ENCODE measurements at places on chromosomes 11 and 22. TPM values are rescaled to one million over a fixed set of nuclear protein-coding genes. Genes with fewer than 3 reads are reported as not detected.

PITPNM1 gene
- 51.3 TPM for total RNA-seq

SOX6 gene
- total RNA-seq = not detected

GNG3 gene
- total RNA-seq = not detected

NAALAD2 gene
- not detected for total RNA-seq

SLC22A25 gene
- total RNA-seq = not detected

ALX4 gene
- not detected for total RNA-seq

CHRNA10 gene
- total RNA-seq = 3.3 TPM

DNA sequence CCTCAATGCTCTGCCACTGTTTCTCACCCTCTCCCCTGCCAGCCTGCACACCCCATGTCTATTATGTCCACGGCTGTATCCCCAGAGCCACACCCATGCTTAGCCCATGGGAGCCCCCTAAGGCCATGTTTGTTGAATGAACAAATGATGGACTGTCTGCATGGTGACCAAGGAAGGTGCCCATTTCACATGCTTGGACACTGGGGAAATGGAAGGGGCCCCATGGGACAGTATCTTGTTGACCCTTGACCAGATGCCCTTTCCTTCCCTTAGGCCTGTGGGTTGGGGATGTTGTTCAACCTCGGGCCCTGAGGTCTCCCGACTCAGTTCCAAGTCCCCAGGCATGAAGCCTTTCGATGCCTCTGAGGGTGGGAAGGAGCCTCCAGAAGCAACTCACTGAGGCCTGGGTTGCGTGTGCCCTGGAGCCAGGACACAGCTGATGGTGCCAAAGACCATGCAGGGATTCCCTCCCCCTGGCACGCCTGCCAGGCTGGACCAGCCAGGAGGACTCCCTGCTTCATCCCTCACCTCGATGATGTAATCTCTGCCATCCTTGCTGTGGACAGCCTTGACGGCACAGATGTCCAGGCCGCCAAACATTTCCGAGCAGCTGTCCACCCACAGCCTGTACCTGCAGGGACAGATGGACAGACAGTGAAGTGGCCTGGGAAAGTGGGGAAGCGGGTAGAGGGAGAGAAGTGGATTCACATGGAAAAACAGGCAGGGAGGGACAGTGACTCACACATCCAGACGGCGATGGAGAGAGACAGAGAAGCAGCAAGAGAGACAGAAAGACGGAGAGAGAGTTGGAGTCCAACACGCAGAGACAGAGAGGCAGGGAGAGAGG, 58.9 kb downstream of the FBXO7 start:
- DNase-seq = no peak

DNA sequence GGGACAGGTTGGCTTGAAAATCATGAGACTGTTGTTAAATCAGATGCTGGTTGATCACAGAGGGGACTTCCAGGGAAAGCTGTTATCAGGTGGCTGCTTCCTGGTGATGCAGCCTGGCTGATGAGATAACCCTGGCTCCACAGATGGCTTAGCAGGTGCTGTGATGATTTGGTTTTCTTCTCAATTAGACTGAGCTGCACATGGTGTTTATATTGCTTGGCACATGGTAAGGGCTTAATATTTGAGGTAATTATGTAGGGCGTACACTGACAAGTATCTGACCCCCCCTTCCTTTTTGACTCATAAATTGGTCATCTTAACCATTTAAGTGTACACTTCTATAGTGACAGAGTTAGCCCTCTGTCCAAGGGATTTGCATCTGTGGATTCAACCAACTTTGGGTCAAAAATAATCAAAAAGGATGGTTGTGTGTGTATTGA, 7.0 kb downstream of the RPS3 start:
- no peak for DNase-seq

GRCh38 chr11:94938095-94939055, 35.0 kb downstream of the CWC15 start:
- DNase-seq = no peak

GRCh38 chr11:56624661-56625110, 10.0 kb upstream of the OR5M1 start:
- DNase-seq = peak; percentile 11

DNA sequence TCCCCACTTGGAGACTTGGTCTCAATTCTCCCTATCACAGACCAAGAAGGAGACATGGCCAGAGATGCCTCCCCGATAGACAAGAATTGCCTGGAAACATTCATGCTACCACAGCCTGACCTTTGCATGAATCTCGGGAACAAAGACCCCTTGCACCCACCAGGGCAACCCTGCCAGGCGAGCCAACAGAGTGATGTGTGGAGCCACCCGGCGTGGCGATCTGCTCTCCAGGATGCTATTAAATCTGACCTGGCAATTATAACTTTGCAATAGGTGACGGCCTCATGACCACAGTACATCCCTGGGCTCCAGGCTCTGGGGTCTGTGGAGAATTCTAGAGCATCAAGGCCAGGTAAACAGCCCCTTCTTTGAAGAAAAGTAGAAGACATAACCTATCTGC, 31.1 kb upstream of the MN1 start:
- DNase-seq = no peak

DNA sequence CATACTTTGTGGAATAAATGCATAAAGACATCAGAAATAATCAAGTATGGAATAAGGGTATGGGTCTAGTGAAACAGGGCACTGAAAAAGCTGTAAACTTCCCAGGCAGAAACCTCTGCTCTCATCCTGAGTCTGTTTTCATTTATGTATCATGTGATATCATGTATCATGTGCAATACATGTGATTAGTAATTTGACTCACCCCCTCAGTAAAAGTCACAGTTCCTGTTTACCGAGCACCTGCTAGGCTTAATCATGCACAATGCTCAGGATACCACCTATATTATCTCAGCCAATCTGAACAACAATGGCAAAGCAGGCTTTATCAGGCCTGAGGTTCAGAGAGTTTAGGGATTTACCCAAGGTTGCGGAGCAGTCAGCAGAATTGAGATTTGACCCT, 250.6 kb upstream of the TENM4 start:
- no peak for DNase-seq

DNA sequence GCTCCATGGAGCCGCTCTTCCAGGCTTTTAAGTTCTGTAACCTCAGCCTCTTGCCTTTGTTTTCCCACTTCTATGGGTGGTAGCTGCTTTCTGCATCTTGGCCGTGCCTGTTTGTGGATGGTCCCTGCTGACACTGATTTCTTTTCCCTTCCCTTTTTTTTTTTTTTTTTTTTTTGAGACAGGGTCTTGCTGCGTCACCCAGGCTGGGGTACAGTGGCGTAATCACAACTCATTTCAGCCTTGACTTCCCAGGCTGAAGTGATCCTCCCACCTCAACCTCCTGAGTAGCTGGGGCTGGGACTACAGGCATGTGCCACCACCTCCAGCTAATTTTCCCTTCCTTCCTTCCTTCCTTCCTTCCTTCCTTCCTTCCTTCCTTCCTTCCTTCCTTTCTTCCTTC, 57.7 kb upstream of the EP300 start:
- DNase-seq = no peak

GRCh38 chr11:2588809-2589537, 110.8 kb downstream of the KCNQ1OT1 start:
- no peak for DNase-seq

DNA sequence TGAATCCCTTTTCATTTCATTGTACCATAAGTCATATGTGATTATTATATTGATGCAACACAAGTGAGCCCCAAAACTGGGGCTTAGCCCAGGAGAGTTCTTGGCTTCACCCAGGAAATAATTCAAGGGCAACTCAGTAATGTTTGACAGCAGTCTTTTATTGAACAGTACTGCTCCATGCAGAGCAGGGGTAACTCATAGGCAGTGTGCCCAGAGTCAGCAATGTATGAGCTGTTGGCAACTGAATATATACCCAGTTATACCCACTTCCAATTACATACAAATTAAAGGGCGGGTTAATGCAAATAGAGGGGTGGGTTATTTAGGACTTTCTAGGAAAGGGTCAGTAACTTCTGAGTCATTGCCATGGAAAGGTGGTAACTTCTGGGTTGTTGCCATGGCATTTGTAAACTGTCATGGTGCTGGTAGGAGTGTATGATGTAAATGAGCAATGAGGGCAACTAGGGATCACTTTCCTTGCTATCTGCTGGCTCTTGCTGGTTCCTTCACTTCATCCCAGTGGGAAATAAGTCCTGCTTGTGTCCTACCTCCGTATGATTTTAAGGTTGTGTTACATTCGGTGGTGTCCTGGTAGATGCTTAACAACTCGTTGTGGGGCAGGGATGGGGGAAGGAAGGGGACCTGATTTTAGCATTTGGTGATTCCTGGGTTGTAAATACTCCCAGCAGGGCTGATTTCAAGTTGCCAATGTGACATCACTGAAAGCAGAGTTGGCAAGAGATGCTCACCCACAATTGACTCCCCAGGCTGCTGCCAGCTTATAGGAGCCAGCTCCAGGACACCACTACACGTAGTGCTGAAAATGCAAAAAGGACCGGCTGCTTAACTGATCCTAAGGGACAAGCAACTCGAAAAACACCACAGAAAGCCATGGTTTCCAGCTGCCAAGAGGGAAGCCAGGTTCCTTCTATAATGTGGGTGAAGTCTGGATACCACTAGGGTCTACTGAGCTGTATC, 70.1 kb downstream of the SYT9 start:
- no peak for DNase-seq

DNA sequence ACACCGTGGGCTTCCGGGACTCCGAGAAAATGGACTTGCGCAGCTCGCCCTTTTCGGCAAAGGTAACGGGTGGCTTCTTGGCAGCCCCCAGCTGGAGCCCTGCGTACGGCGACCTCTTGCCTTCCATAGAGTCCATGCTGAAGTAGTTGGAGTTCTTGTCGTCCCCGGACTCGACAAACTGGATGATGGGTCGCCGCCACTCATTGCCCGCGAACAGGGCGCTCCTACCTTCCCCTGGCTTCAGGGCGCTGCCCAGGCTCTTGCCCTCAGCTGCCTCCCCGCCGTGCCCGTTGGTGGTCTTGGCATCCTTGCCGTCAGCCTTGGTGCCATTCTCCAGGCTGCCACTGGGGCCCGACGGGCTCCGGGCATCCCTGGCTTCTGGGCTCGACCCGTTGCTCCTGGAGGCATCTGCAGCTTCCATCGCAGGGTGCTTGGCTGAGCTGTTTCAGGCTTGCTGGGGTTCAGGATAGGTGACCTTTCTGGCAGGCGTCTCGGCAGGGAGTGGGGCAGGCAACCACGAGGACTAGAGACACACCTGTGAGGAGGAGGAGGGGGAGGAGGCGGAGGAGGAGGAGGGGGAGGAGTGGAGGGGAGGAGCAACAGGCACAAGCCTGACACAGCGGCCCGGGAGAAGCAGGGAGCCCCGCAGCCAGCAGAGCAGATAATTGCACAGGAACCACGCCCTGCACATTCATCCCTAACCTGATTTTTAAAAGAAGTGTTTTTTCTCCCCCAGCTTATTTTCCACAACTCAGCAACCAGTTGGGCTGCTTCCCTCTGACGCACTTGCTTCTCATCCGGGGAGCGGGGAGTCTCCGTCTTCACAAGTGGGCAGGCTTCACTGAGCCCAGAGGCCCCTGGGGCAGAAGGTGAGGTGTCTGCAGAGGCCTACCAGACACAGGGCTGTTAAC, at the start of gene TRIM29:
Gene TRIM29, minus strand, starts transcription at position 503 of the 911 bp plus-strand sequence. Its CDS starts 82 bp downstream, at position 421.
- no peak for DNase-seq

GRCh38 chr11:112113539-112114457, 27.1 kb downstream of the SDHD start:
- DNase-seq = peak; percentile 67

DNA sequence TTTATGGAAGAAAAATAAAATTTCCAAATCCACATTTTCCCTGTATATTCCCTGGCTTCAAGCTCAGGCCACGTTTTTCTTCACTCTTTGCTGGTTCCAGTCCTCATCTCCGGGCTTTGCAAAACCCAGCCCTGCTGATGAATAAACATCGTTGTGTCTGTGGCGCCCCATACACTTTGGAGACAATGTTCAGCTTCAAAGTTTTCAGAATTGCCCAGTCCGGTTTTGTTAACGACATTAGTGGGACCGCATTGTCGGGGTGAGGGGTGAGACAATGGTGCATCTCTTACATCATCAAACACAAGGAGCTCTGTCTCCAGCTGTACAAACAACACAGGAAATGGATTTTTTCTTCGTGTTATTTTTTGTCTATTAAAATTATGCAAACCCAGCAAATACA, 53.4 kb upstream of the HTATIP2 start:
- no peak for DNase-seq

DNA sequence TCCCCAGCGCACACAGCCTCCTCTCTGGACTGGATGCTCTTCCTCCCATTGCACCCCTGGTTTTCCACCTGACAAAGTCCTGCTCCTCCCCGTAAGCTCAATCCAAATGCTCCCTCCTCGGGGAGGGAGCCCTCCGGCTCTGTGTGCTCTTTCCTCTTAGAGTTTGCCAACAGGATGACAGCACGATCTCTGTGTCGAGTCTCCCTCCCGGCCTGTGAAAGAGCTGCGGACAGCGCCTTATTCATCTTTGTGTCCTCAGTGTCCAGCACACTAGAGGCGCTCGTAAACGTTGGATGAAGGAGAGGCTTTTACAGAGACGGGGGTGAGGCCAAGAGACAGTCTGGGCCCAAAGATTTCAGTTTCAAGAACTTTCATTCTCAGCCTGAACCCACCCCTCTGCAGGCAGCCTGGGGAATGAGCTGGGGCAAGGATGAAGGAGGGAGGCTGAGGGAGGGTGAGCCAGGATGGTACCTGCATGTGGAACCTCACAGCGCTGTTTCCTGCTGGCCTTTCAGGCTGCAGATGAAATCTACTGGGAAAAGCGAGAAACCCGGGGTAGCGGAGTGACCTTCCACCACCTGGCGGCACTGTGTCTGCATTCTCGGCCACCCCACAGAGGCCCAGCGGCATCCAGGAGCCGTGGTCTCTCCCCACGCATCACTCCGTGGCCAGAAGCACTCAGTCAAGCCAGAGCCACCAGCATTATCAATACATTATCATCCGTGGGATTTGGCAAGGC, 8.5 kb upstream of the TMPRSS4 start:
- DNase-seq = no peak

GRCh38 chr22:24819487-24819886, 13.5 kb downstream of the SGSM1 start:
- DNase-seq = no peak

Measured in OCI-LY7 (cell line).